ENCODE measurements at places on chromosomes 5 and 9. TPM values are rescaled to one million over a fixed set of nuclear protein-coding genes. Genes with fewer than 3 reads are reported as not detected.
A peak's percentile ranks its signal among the peaks of the same experiment; 100 is the strongest.

THOC3 gene
- total RNA-seq = 16.3 TPM

CREBRF gene
- total RNA-seq = 38.5 TPM

C9 gene
- total RNA-seq = 0.51 TPM

DMRTA1 gene
- 5.2 TPM for total RNA-seq

ECSCR gene
- 16.5 TPM for total RNA-seq

ATP6V0E1 gene
- 317 TPM for total RNA-seq

PCDHAC2 gene
- 10.5 TPM for total RNA-seq

CYLC2 gene
- total RNA-seq = not detected

NOXA1 gene
- total RNA-seq = 20.1 TPM

ABCA2 gene
- 34.6 TPM for total RNA-seq

PCDHA1 gene
- total RNA-seq = not detected

- peaks cover 39% of the 10 kb centered on the region for H3K4me1 ChIP-seq
- peak overlapping the region; percentile 91 for H3K27ac ChIP-seq
- peak overlapping the region; percentile 93 for H3K4me3 ChIP-seq
- no peaks in the 10 kb centered on the region for H3K27me3 ChIP-seq
Measured at GRCh38 chr5:69492923-69493395, 369 bp downstream of the OCLN start.

- no peaks in the 10 kb centered on the region for H3K27me3 ChIP-seq
- H3K4me3 ChIP-seq = no peak overlapping the region
- no peak for DNase-seq
Measured at GRCh38 chr9:113636165-113636564, 172.6 kb downstream of the RGS3 start.

GRCh38 chr5:175448276-175448675 lies 4.3 kb upstream of the DRD1 start:
- H3K4me3 ChIP-seq = no peak overlapping the region
- no peaks in the 10 kb centered on the region for H3K27me3 ChIP-seq
- H3K27ac ChIP-seq = no peak overlapping the region
- no peak for DNase-seq
- no peaks in the 10 kb centered on the region for H3K36me3 ChIP-seq

DNA sequence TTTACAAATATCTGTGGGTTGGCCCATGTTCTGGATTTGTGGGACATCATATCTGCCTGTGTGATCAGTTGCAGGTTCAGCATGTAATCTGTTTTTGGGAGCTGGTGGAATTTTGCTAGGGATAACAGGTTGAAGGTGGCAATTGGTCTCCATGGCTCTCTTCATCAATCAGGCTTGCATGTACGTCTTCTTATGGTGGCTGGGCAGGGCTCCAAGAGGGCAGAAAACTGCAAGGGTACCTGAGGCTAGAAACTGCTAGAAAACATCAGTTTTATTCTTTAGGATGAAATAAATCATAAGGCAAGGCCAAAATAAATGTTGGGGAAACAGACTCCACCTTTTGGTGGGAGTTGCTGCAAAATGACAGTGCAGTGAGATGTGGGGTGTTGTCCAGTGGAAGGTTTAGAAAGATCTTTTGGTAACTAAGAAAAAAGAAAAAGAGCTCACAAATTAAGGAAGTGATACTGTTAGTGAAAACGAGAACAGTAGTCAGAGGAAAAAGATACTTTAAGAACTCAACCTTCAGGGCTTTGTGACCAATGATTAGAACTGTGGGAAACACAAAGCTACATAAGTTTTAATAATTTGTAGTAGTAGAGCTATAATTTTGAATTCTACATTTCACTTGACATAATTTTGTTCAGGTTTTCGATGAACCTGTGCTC lies 300.7 kb upstream of the IZUMO3 start:
- H3K4me1 ChIP-seq = no peaks in the 10 kb centered on the region
- no peak for DNase-seq
- H3K27me3 ChIP-seq = no peaks in the 10 kb centered on the region
- H3K36me3 ChIP-seq = no peaks in the 10 kb centered on the region

GRCh38 chr9:113993838-113994540 lies 84.1 kb downstream of the AMBP start:
- peaks cover 40% of the 10 kb centered on the region for H3K4me1 ChIP-seq
- peak overlapping the region; percentile 25 for H3K27ac ChIP-seq
- H3K27me3 ChIP-seq = no peaks in the 10 kb centered on the region
- no peak overlapping the region for H3K4me3 ChIP-seq
- DNase-seq = no peak
- H3K36me3 ChIP-seq = no peaks in the 10 kb centered on the region

- peaks cover 42% of the 10 kb centered on the region for H3K27me3 ChIP-seq
- no peaks in the 10 kb centered on the region for H3K36me3 ChIP-seq
- no peaks in the 10 kb centered on the region for H3K4me1 ChIP-seq
Measured at GRCh38 chr9:126671381-126671831, 57.7 kb downstream of the LMX1B start.

GRCh38 chr5:95283022-95283615 lies 1.8 kb downstream of the MCTP1 start:
- H3K4me3 ChIP-seq = peak overlapping the region; percentile 62
- H3K27me3 ChIP-seq = no peaks in the 10 kb centered on the region
- H3K27ac ChIP-seq = no peak overlapping the region
- H3K4me1 ChIP-seq = peaks cover 22% of the 10 kb centered on the region

- H3K27me3 ChIP-seq = no peaks in the 10 kb centered on the region
- no peak overlapping the region for H3K4me3 ChIP-seq
- H3K4me1 ChIP-seq = no peaks in the 10 kb centered on the region
- no peaks in the 10 kb centered on the region for H3K36me3 ChIP-seq
- no peak for DNase-seq
Measured at GRCh38 chr5:72206994-72207393, 99.7 kb downstream of the MAP1B start.

GRCh38 chr9:93466416-93467061 lies 13.2 kb upstream of the FAM120AOS start:
- H3K36me3 ChIP-seq = peaks cover 3% of the 10 kb centered on the region
- H3K27me3 ChIP-seq = no peaks in the 10 kb centered on the region
- H3K4me1 ChIP-seq = peaks cover 74% of the 10 kb centered on the region
- no peak for DNase-seq
- peak overlapping the region; percentile 84 for H3K27ac ChIP-seq

DNA sequence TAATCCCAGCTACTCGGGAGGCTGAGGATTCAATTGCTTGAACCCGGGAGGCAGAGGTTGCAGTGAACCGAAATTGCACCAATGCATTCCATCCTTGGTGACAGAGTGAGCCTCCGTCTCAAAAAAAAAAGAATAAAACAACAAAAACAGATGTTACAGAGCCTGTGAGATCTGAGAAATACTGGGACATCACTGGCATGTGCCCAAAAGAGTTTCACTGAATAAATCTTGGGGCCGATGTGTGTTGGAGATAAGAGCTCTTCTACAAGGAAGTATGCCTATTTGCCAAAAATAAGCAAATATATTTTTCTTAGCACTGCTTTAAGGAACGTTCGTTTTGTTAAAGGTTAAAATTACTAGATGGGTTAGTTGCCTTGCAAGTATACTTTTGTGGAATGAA lies 55.1 kb downstream of the KIAA1958 start:
- H3K36me3 ChIP-seq = no peaks in the 10 kb centered on the region
- no peak overlapping the region for H3K27ac ChIP-seq
- H3K27me3 ChIP-seq = no peaks in the 10 kb centered on the region
- no peaks in the 10 kb centered on the region for H3K4me1 ChIP-seq
- no peak overlapping the region for H3K4me3 ChIP-seq

GRCh38 chr5:67009028-67009427 lies 187.6 kb downstream of the CD180 start:
- no peak overlapping the region for H3K4me3 ChIP-seq
- DNase-seq = no peak
- H3K27ac ChIP-seq = no peak overlapping the region
- H3K4me1 ChIP-seq = peaks cover 30% of the 10 kb centered on the region
- no peaks in the 10 kb centered on the region for H3K27me3 ChIP-seq

- no peak overlapping the region for H3K27ac ChIP-seq
- no peaks in the 10 kb centered on the region for H3K27me3 ChIP-seq
- no peak for DNase-seq
- no peak overlapping the region for H3K4me3 ChIP-seq
Measured at GRCh38 chr5:170338933-170339779, 41.6 kb upstream of the LCP2 start.

- H3K27me3 ChIP-seq = no peaks in the 10 kb centered on the region
- no peak overlapping the region for H3K27ac ChIP-seq
- no peak overlapping the region for H3K4me3 ChIP-seq
- no peak for DNase-seq
- no peaks in the 10 kb centered on the region for H3K4me1 ChIP-seq
Measured at GRCh38 chr5:119745976-119746375, 116.6 kb downstream of the FAM170A start.

- peak overlapping the region; percentile 56 for H3K27ac ChIP-seq
- no peaks in the 10 kb centered on the region for H3K36me3 ChIP-seq
- H3K4me3 ChIP-seq = no peak overlapping the region
- H3K27me3 ChIP-seq = no peaks in the 10 kb centered on the region
- no peak for DNase-seq
- peaks cover 64% of the 10 kb centered on the region for H3K4me1 ChIP-seq
Measured at GRCh38 chr5:172862165-172862801, 28.2 kb downstream of the ERGIC1 start.

DNA sequence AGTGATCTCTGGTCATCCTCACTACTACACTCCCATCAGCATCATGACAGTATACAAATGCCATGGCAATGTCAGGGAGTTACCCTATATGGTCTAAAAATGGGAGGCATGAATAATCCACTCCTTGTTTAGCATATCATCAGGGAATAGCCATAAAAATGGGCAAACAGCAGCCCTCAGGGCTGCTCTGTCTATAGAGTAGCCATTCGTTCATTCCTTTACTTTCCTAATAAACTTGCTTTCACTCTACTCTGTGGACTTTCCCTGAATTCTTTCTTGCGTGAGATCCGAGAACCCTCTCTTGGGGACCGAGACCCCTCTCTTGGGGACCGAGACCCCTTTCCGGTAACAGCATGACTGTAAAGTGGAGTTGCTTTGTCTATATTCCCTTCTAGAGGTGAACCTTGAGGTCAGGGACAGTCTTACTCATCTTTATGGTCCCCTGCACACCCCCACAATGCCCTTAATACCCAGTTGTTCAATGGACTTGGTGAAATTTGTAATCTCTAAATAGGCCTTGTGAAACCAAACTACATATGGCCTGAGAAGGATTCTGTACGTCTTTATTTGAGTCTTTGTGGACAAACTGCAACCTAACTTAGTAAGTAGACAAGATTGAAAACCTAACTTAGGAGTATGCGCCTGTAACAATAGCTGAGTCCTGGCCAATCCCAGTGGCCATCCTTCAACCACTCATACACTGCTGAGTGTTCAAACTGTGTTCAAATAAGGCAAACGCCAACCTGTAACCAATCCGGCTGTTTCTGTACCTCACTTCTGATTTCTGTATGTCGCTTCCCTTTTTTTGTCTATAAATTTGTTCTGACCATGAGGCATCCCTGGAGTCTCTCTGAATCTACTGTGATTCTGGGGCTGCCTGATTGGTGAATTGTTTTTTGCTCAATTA lies 32.3 kb upstream of the UBTD2 start:
- no peaks in the 10 kb centered on the region for H3K4me1 ChIP-seq
- no peak overlapping the region for H3K27ac ChIP-seq
- DNase-seq = no peak
- no peak overlapping the region for H3K4me3 ChIP-seq
- H3K36me3 ChIP-seq = no peaks in the 10 kb centered on the region

DNA sequence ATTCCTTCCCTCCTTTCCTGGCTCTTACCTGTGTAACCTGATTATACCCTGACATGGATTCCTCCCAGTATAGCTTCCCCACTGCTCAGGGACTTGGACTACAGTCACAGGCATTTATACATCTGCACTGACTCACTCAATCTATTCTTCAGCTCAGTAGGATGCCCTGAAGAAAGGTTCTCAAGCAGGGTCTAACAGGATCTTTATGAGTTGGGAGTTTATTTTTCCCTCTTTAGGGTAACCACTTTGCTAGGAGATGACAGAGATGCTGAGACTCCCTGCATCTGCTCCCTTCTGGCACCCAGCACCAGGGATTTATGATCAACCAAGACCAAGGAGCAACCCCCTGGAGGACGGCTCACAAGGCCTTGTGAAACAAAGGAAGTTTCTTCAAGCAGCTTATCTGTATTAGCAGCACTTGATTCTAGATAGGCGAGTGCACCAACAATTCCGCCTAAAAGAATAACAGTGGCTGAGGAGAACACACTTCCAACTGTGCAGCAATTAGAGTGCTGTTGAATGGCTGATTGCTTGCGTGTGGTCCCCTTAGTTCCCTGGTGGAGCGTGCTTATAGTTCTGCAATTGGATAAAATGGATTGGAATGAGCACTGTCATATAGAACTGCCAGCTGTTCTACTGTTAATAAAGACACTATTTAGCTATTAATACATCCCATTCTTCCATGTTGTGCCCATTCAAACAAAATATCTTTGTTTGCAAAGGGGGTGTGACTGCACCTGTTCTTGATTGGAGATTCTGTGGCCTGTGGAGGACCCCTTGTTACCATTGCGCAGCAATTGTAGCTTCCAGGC lies 482.6 kb downstream of the ZNF608 start:
- H3K4me3 ChIP-seq = no peak overlapping the region
- H3K36me3 ChIP-seq = no peaks in the 10 kb centered on the region
- no peak for DNase-seq
- H3K4me1 ChIP-seq = peaks cover 21% of the 10 kb centered on the region

DNA sequence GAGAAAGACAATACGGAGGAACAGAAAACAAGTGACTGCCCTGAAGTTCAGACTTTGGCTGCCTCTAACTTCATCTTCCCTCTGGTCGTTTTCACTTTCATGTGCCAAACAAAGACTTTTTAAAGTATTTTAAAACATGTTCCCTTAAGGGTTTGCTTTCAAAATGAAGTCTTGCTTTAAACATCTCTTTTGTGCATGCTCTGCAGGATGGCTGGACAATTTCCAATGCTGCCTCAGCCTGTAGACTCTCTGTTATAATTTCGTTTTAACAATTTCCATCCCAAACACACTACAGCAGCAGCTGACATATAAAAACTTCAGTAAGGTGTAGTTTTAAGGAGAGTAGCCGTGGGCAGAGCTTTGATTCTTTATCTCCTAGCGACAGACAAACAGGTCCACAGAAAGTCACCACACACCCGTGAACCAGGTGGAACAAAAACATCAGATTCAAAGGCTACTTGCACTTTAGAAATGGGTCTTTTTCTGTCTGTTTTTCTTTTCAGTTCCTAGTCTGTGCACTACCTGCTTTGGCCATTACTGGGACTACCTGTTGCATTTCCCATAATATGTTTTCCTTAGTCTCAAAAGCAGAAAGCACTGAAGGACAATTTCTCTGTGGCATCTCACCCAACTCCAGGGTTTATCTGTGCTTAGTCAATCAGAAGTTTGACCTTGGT lies 308.9 kb downstream of the DTWD2 start:
- H3K4me1 ChIP-seq = no peaks in the 10 kb centered on the region
- H3K27me3 ChIP-seq = no peaks in the 10 kb centered on the region
- no peak for DNase-seq
- no peaks in the 10 kb centered on the region for H3K36me3 ChIP-seq
- no peak overlapping the region for H3K27ac ChIP-seq

GRCh38 chr5:147384346-147385193 lies 125.3 kb downstream of the DPYSL3 start:
- no peak overlapping the region for H3K4me3 ChIP-seq
- H3K27me3 ChIP-seq = no peaks in the 10 kb centered on the region
- no peak for DNase-seq
- H3K36me3 ChIP-seq = no peaks in the 10 kb centered on the region
